ENCODE measurements at places on chromosomes 16 and 17.

GRCh38 chr16:85653290-85653891, 35.4 kb downstream of the GINS2 start:
- DNase-seq = no peak

- DNase-seq = no peak
These were observed at the start of gene ARHGDIA for GRCh38 chr17:81870981-81871386. ARHGDIA (minus strand) TSS chr17:81871337; CDS start chr17:81869930, 1,407 bp downstream.

DNA sequence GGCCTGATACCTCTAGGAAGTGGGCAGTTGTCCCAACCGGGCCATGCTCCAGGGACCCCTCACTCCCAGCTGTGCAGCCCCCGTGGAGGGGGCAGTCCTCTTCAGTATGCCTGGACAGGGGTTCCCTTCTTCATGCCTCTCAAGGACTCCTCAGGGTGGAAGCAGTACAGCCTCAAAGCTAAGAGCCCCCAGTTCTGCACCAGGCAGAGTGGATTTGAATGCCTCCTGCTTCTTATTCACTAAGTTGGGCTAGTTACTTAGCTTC, 23.9 kb upstream of the ST6GALNAC1 start:
- DNase-seq = no peak

- DNase-seq = no peak
These were observed 3.1 kb upstream of the ARL5C start for GRCh38 chr17:39169101-39169500.

DNA sequence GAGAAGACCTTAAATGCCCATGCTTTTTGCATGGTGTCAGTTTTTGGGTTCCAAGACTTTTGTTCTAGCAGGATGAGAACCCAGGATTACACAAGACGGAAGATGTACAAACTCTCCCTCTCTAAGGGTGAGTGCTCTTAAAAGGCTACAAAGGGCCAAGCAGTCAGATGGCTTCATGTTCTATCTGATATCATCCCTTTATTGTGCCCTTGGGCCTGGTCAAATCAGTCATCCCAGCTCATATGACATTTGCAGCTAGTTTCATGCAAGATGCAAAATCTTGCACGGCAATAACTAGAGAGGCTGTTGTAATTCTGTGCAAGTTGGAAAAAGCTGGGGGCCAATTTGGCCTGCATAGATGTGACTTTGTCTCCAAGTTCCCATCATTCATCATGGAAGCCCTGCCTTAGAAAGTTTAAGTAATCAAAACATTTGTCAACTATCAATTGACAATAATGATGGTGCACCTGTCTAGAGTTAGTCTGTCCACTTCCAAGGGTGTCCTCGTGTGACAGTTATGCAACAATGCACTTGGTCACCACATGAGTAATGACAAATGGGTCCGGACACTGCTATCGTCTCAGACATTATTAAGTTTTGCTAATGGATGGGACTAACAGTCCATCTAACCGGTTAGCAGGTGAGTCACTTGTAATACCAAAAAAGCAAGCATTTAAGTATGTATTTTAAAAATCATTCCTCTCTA, 58.6 kb upstream of the ZFHX3 start:
- DNase-seq = no peak

DNA sequence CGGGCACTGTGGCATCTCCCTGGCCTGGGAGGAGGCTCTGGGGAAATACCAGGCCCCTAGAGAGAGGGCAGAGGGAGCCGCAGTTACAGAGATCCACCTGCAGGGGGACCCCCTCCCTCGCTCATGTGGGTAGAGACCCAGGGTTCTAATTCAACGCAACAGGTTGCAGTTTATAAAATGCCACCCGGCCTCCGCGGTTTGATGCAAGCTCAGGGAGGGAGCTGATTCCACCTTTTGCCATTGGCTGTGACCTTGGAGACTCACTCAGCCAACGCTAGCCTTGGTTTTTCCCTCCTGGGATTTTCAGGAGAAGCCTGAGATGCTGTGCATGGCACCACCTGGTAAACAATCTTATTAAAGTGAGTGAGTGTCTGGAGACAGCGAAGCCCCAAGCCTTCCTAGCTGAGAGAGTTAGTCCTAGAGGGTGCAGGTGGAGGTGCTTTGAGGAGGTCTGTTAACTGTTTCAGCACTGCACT, 12.1 kb downstream of the TTLL6 start:
- DNase-seq = peak; percentile 51

DNA sequence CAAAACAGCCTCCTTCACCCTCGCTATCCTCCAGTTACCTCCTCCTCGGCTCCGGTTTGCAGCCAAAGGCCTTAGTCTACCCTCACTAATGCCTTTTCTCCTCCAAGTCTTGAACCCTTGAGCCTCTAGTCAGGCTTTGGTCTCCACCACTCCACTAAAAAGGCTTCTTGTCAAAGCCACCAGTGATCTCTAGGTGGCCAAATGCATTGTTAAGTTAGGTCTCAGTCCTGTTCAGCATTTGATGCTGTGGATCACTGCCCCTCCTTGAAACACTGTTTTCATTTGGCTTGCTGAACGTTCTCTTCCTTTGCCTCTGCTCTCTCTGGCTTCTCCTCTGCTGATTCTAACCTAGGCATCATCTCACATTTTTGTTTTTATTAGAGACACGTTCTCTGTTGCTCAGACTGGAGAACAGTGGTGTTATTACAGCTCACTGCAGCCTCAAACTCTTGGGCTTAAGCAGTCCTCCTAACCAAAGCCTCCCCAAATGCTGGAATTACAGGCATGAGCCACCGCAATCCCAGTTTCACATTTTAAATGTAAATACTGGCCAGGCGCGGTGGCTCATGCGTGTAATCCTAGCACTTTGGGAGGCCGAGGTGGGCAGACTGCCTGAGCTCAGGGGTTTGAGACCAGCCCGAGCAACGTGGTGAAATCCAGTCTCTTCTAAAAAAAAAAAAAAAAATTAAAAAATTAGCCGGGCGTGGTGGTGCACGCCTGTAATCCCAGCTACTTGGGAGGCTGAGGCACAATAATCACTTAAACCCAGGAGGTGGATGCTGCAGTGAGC, 1.1 kb downstream of the SGF29 start:
- no peak for DNase-seq

DNA sequence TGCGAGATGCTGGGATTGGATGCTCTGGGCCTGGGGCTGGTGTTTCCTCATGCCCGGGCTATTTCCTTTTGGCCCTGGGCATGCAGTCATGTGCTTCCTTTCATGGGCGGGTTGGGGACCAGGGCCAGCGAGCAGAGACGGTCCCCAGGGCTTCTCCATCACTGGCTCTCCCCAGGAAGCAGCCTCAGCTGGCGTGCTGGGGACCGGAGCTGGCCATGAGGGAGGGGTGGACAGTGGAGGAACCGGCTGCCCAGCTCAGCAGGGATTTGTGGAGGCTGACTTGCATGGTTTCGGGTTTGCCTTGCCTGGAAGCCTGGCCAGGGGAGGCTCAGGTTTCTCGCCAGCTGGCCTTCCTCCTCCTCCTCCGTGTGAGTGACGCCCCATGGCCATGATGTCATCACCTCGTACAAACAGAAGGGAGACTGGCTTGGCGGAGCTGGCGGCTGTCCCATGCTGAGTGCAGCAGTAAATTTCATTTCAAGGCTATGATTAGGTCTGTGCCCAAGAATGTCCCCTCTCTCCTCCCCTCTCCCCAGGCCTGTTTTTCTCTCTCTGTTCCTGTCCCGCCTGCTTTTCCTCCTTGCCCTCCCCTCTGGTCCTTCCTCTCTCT, 8.9 kb upstream of the TIMP2 start:
- no peak for DNase-seq

GRCh38 chr16:67486805-67487204, 3.5 kb upstream of the AGRP start:
- no peak for DNase-seq

DNA sequence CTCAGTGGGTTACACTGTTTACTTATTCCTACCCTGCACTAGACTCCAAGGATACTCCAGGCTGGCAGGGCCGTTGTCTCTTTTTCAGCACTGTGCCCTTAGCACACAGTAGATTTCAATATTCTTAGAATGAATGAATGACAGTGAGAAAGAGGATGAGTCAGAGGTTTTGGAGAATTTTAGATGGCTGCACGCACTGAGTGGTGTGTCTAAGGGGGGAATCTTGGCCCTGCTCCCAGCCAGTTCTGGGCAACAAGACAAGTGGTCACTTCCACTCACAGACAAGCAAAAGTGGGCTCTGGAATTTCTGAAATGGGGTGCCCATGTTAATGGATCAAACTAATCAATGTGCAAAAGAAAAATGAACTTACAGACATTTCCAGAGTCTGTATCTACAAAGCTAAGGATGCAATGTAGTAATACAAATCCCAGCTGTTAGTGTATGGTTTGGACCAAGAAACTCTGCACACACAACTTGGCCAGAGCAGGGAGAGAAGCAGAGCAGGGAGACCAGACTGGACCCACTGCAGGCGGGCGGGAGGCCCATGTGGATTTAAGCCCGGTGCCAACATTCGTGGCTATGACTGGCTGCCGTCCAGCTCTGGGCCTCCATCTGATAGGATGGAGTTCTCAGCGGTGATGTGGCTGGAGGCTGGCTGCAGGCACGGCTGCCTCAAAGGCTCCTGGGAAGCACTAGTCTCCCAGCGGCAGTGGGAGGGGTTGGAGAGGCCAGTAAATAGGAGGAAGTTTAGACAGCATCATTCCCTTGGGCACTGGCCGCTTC, 95.6 kb upstream of the CDYL2 start:
- DNase-seq = no peak

DNA sequence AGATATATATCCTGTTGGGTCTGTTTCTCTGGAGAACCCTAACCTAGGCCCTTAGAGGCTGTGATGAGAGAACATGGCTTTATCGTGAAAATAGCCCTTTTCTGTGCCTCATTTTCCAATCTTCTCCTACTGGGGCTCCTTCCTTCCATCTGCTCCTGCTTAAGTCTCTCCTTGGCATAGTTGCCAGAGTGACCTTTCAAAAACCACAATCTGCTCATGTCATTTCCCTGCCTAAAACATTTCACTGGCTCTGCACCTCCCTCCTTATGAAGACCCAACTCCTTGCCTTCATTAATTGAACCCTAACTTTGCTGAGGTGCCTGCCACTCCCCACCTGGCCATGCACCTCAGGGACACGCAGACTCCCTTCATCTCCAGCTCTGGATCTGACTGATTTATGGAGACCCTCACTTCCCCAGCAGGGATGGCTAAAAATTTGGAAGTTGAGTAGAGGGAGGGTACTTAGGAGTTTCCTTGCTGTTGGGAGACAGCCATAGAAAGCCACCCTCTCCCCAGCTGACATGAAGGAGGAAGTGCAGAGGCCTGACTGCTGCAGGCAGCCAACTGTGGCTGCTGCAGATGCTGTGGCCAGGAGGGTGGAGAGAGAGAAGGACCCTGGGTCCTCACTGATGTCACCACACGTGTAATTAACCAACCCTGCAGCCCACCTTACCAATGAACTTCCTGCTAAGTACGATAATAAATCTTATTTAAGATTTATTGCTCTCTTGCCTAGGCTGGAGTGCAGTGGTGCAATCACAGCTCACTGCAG, 6.3 kb upstream of the GGA2 start:
- DNase-seq = no peak

DNA sequence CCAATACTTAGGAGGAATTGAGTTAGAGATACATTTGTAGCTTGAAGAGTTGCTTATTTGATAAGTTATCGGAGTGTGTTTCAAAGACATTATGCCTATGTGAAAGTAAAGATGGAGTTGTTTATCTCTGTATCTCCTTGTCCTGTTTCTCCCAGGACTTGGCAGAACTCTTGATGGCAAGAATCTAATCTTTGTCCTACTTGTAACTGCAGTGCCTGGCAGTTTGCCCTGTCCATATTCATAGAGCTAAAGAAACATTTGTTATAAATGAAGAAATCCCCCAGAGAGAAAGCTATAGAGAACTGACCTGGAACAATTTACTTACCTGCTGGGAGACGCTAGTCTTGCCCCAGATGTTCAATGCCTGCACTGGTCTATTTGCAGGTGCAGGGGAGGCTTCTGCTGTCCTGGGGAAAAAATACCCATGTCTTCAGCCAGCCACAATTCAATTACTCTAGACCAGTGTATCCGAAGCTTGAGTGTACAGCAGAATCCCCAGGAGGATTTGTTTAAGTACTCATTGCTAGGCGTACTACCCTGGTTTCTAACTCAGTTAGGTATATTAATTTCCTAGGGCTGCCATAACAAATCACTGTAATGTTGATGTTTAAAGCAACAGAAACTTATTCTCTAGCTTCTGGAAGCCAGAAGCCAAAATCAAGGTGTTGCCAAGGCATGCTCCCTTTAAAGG, 410.0 kb upstream of the HSBP1 start:
- DNase-seq = no peak

GRCh38 chr17:82948081-82948511, 108.3 kb upstream of the ZNF750 start:
- no peak for DNase-seq

GRCh38 chr17:76234354-76234679, 6.0 kb downstream of the RNF157 start:
- no peak for DNase-seq

DNA sequence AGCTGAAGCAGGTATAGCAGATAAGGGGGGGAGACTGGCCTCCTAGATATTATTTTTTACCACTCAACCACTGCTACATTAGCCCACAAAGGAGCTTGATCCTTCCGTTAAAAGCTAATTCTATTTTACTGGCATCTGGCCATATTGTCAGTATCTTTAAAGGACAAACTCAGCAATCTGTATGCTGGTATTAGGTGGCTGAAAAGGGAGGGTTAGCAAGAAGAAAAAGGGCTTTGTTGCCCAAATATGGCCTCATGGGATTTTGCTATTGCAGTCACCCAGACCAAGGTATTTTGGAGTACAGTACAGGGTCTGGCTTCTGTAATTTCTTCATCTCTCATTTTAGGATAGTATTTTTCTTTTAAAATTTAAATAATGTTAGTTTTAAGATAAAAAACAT, 14.4 kb downstream of the RFWD3 start:
- DNase-seq = no peak

GRCh38 chr17:75345514-75346167, 56.4 kb upstream of the SLC25A19 start:
- DNase-seq = no peak

GRCh38 chr16:188674-189073, 8.4 kb downstream of the HBQ1 start:
- no peak for DNase-seq

Measured in NCI-H1930 (cell line).